Colonic mucosa (tissue), 4 donors: ENCODE measurements at places on chromosomes 6 and 20. TPM values are rescaled to one million over a fixed set of nuclear protein-coding genes. Genes with fewer than 3 reads are reported as not detected.

The CLDN20 gene
- not detected for total RNA-seq

The OR2H2 gene
- total RNA-seq: not detected

The GLP1R gene
- total RNA-seq: not detected

The AKAP7 gene
- total RNA-seq: 15.3 TPM

The BCLAF1 gene
- total RNA-seq: 127 TPM

The KHDC1L gene
- total RNA-seq: not detected

The CRISP3 gene
- total RNA-seq: not detected

The OLIG3 gene
- not detected for total RNA-seq

The IL17A gene
- not detected for total RNA-seq

The KCNK5 gene
- total RNA-seq: 26.9 TPM

The PGBD1 gene
- total RNA-seq: 1.0 TPM

- no peaks in the 10 kb centered on the region for H3K4me1 ChIP-seq
- no peak overlapping the region for H3K27ac ChIP-seq
- no peak for DNase-seq
- H3K36me3 ChIP-seq: no peaks in the 10 kb centered on the region
- H3K4me3 ChIP-seq: no peak overlapping the region
- no peaks in the 10 kb centered on the region for H3K27me3 ChIP-seq
Measured at GRCh38 chr20:24364482-24364881, 104.9 kb upstream of the SYNDIG1 start.

DNA sequence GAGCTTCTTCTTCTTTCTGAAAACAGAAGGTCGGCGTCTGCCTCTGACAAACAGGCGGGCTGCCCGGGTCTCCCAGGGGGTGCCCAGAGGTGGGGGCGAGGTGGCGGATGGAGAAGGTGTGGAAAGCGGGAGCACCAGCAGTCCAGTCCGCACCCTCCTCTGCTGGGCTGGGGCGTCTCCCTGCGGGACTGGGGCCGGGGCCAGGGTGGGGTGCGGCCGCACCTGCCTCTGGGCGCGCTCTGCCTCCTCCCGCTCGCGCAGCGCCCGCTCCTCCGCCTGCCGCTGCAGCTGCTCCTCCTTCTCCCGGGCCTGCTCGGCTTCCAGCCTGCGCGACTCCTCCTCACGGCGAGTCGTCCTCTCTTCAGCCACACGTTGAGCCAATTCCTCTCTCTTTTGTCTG, 71.1 kb upstream of the BCLAF1 start:
- H3K36me3 ChIP-seq: no peaks in the 10 kb centered on the region
- H3K27ac ChIP-seq: no peak overlapping the region
- no peak overlapping the region for H3K4me3 ChIP-seq
- H3K27me3 ChIP-seq: no peaks in the 10 kb centered on the region
- H3K4me1 ChIP-seq: no peaks in the 10 kb centered on the region
- no peak for DNase-seq

DNA sequence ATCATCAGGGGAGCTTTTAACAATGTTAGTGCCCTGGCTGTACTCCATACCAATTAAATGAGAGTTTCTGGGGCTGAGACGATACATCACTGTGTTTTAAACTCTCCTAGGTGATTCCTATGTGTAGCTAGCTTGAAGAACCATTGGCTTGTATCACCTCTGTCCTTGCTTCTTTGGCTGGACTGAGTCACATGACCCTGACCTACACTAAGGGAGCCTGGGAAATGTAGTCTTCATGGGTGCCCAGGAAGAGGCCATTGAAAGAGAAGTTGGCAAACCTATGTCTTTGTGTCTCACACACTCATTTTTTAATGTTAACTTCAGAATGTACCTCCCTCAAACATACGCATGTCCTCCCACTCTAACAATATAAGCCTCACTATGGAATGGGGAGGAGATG, 506.6 kb downstream of the DHX35 start:
- no peaks in the 10 kb centered on the region for H3K27me3 ChIP-seq
- H3K4me1 ChIP-seq: no peaks in the 10 kb centered on the region
- no peak for DNase-seq
- no peak overlapping the region for H3K27ac ChIP-seq

- no peak overlapping the region for H3K4me3 ChIP-seq
- H3K36me3 ChIP-seq: peaks cover 15% of the 10 kb centered on the region
- no peak for DNase-seq
- no peaks in the 10 kb centered on the region for H3K27me3 ChIP-seq
- no peak overlapping the region for H3K27ac ChIP-seq
Measured at GRCh38 chr20:44204156-44204831, 6.3 kb downstream of the OSER1 start.

GRCh38 chr20:8788831-8789230, 280.1 kb upstream of the PLCB4 start:
- peak overlapping the region; percentile 63 for H3K27ac ChIP-seq
- H3K4me1 ChIP-seq: peaks cover 4% of the 10 kb centered on the region
- H3K27me3 ChIP-seq: no peaks in the 10 kb centered on the region
- H3K4me3 ChIP-seq: no peak overlapping the region
- no peaks in the 10 kb centered on the region for H3K36me3 ChIP-seq
- DNase-seq: peak; percentile 77

GRCh38 chr6:153048631-153049030, 46.1 kb upstream of the MTRF1L start:
- H3K4me3 ChIP-seq: no peak overlapping the region
- no peaks in the 10 kb centered on the region for H3K36me3 ChIP-seq
- no peak overlapping the region for H3K27ac ChIP-seq
- no peaks in the 10 kb centered on the region for H3K27me3 ChIP-seq
- no peaks in the 10 kb centered on the region for H3K4me1 ChIP-seq
- DNase-seq: no peak

DNA sequence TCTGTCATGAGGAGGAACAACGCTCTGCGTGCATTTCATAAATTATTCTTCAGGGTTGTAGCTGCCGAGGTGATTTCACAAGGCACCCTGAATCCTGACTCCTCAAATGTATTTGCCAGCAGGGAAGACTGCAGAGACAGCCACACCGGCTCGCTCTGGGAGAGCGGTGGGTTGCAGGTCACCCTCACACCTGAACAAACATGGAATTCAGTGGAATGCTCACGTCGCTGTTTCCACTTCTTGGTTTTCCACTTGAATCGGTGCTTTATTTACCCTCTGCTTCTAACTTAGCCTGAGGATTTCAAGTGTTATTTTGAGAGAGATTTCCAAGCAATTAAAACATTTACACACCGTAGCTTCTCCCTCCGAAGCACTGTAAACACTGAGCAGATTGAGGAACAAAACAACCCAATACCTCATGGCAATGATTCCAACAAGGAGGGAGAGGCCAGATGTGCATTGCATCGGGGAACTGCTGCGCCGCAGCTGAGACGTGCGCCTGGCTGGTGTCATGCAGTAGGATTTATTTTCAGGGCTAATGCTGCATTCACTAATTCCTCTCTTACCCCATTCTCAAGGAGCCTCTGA, 59.5 kb upstream of the GGTLC1 start:
- no peak for DNase-seq
- no peak overlapping the region for H3K27ac ChIP-seq
- no peaks in the 10 kb centered on the region for H3K36me3 ChIP-seq
- H3K4me1 ChIP-seq: no peaks in the 10 kb centered on the region
- no peaks in the 10 kb centered on the region for H3K27me3 ChIP-seq
- H3K4me3 ChIP-seq: no peak overlapping the region

DNA sequence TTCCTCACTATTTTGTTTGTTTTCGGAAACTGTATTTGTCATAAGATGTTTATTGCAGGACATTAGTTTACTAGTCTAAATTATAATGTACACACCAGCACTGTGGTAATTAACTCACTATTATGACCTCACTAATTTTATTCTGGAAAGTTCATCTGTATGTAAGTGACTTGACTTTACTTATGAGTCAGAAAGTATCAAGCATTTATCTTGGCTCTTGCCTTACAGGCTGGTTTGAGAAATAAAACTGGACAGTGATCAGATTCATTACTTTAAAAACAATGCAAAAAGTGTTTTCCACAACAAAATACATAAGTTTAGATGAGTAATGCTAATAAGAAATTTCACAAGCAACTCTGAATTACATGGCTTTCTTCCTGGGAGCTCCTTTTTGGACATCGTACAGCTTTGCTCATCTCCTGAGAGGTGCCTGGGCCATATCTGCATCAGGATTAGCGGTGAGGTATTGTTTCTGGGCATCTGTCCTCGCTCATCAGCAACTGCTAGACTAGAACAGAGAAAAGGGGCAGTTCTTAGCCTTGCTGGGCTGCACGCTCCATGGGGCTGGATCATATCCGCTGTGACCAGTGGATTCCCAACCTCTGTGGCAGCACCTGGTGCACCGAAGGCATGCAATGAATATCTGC, 179.8 kb downstream of the SOD2 start:
- H3K4me1 ChIP-seq: no peaks in the 10 kb centered on the region
- H3K27ac ChIP-seq: no peak overlapping the region
- H3K36me3 ChIP-seq: no peaks in the 10 kb centered on the region

DNA sequence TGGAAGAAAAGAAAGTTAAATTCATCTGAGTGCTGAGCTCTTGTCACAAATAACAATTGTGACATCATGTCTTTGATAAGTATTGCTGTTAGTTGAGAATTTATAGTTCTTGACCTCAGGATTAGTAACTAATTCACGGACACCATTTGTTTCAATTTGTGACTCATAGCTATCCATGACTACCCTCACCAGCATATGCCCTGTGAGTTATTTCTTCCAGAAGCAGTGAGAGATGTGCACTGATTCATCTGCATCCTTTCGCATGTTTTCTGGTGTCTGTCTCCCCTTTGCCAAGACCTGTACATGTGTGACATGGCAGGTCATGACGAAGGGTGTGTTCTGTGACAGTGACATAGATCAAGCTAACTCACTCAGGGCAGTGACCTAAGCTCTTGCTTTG, 86.9 kb downstream of the SOBP start:
- no peak overlapping the region for H3K27ac ChIP-seq
- no peaks in the 10 kb centered on the region for H3K4me1 ChIP-seq
- DNase-seq: no peak
- H3K27me3 ChIP-seq: no peaks in the 10 kb centered on the region
- H3K36me3 ChIP-seq: no peaks in the 10 kb centered on the region
- no peak overlapping the region for H3K4me3 ChIP-seq

- H3K36me3 ChIP-seq: no peaks in the 10 kb centered on the region
- H3K4me3 ChIP-seq: no peak overlapping the region
- H3K4me1 ChIP-seq: peaks cover 5% of the 10 kb centered on the region
- no peak overlapping the region for H3K27ac ChIP-seq
- no peaks in the 10 kb centered on the region for H3K27me3 ChIP-seq
Measured at GRCh38 chr6:108966855-108967755, 118.9 kb downstream of the ARMC2 start.
